ENCODE measurements at places on chromosomes 16 and 17.
A peak's percentile ranks its signal among the peaks of the same experiment; 100 is the strongest.

DNA sequence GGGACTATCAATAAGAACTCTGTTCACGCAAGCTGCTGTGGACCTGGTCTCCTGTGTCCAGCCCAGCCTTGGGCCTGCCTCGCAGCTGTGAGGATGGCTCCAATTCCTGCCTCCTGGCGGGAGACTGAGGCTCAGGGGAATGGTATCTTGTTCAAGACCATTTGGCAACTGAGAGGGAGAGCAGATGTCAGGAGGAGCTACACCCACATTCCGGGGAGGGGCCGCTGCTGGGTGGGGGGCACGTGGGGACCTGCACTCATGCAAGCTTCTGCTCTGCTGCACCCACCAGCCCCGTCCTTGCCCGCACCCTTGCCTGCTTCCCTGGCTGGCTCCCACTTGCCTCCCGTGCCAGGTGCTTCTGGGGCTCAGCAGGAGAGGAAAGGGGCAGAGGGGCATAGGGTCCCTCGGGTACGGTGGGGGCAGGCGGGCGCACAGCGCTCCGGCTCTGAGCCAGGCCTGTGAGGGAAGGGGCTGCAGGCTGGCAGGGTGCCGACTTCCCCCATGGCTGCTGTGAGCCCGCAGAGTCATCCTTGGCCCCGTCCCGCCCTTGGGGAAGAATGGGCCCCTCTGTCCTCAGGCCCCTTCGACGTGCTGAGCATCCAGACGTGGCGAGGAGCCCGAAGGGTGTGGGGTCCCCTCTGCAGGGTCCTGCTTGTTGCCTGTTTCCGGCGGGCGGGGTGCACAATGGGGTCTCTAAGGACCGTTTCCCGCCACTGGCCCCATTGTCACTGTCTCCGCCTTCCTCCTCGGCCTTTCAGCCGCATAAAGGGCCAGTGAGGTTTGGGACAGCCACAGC lies 2.7 kb downstream of the METRN start:
- no peak for DNase-seq

DNA sequence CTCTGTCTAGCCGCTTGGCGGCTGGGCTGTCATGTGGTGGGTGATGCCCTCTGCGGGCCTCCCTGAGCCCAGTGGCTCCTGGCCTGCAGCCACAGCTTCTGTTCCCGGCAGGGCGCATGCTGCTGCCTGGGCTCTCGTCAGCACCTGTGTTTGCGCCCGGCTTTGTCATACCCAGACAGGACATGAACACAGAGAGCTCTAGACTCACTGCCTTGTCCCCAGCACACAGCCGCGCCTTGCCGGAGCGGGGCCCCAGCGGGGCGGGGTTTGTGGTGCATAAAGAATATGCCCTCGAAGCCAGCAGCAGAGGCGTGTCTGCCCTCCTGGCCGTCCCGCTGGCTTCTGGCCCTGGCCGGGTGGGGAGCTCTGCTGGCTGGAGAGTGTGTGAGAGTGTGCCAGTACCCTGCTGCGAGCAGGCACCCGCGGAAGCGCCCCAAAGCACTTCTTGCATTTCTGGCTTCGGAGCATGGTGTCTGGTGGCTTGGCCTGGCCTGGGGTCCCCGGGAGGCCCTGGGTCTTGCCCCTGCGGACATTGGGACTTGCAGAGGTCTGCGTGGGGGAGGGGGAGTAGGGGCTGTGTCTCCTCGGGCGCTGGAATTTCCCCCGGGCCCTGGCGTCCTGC lies 14.4 kb downstream of the ASPSCR1 start:
- no peak for DNase-seq

- no peak for DNase-seq
These were observed 143.0 kb downstream of the SALL1 start for GRCh38 chr16:51008037-51008436.

GRCh38 chr16:89026121-89026612 lies 49.2 kb upstream of the CBFA2T3 start:
- DNase-seq: no peak

DNA sequence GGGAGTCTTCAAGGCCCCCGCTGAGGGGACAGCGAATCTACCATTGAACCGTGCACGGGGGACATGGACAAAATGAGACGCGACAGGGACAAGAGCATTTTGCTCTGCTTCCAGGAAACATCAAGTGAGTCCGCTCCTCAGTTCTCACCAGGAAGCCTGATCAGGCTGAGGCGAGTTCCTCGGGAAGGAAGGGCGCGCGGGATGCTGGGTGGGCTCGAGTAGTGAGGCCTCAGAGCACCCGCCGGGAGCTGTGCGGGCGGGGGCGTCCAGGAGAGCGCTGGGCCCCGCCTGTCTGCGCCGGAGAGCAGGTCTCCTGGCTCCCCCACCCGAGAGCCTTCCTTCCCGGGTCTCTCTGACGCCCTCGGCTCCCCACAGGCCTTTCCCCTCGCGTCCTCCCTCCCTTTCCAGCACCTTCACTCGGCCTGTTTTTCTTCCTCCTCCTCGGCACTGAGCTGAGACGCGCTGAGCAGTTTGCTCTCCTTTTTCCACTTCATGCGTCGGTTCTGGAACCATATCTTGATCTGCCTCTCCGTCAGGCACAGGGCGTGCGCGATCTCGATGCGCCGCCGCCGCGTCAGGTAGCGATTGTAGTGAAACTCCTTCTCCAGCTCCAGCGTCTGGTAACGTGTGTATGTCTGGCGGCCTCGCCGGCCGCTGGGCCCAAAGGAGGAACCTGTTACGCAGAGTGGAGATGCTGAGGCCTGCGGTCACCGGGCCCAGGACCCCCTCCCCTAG lies 2.6 kb upstream of the HOXB5 start:
- DNase-seq: no peak

DNA sequence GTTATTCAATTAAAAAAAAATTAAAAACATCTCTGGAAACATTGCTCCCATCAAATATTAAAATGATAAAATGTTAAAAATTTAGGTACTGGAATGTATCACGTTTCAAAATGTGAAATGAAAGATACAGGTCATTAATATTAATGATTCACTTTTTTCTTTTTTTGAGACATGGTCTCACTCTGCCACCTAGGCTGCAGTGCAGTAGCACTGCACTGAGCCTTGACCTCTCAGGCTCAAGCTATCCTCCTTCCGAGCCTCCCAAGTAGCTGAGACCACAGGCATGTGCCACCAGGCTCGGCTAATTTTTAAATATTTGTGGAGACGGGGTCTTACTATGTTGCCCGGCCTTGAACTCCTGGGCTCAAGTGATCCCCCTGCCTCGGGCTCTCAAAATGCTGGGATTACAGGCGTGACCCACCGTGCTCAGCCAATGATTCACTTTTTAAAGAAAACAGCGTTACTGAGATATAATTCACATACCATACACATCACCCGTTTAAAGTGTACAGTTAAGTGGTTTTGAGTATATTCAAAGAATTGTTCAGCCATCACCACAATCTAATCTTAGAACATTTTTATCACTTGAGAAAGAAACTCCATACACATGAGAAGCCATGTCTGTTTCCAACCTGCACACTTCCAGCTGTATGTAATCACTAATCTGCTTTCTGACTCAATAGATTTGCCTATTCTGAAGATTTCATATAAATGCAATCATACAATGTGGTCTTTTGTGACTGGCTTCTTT lies 19.1 kb upstream of the NETO2 start:
- no peak for DNase-seq

- DNase-seq: no peak
These were observed 4.9 kb downstream of the P3H4 start for GRCh38 chr17:41806685-41807445.

- peak; percentile 85 for DNase-seq
These were observed 43.4 kb upstream of the GSE1 start for GRCh38 chr16:85569615-85570212.

DNA sequence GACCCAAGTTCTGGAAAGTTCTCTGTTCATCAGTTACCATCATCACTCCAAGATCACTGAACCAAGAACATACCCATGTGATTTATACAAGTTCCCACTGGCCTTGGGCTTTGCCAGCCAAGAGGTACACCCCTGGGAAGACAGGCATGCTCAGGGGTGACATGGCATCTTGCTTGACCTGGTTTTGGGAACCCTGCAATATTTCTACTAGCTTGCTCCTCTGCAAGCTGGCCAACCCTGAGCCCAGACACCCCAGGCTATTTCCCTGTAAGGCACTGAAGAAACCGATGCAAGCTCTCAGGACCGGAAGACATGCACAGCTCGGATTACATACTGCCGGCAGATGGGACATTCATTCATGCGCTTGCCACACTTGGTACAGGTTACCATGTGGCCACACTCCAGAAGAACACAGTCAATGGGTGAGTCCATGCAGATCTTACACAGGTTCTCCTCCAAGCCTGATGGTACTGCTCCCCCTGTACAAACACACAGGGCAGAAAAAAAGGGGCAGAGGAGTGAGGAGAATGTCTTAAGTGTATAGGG lies 31.4 kb downstream of the LIG3 start:
- no peak for DNase-seq

DNA sequence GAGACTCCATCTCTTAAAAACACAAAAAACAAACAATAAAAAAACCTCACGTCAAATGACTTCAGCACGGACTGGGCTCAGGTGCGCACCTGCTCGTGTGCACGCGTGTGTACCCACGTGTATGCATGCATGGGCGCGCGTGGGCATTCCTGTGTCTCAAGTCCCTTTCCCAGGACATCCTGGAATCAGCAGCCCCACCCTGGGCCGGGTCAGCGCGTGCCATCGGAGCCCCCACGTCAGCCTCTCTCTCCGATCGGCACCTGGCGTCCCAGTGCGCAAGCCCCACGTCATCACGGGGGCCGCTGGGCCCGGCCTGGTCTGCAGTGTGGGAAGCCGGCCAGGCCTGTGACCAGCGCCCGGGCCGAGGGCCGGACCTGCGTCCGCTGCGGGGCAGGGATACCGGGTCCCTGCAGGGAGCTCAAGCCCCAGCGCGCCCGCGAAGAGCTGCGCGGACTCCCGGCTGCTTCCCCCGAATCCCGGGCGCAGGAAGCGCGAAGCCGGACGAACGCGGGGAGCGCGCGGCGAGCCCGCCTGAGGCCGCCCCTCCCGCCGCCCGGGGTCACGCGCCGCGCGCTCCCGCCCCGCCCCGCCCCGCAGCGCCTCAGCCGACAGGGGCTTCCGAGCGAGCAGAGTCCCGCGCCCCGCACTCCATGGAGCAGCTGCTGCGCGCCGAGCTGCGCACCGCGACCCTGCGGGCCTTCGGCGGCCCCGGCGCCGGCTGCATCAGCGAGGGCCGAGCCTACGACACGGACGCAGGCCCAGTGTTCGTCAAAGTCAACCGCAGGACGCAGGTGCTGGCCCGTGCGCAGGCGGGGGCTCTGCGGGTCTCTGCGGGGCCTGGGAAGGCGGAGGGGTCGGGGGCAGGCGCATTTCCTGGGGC lies at the start of gene FN3K:
Gene FN3K (plus strand): TSS at position 629 of the 880 bp plus-strand sequence. CDS start 22 bp downstream, at position 651.
- peak; percentile 29 for DNase-seq

GRCh38 chr17:64492481-64493109 lies 4.3 kb downstream of the POLG2 start:
- peak; percentile 56 for DNase-seq

- DNase-seq: no peak
These were observed 514.6 kb downstream of the KCNJ2 start for GRCh38 chr17:70683936-70684335.

- peak; percentile 0 for DNase-seq
These were observed 21.8 kb downstream of the DRC3 start for GRCh38 chr17:17994271-17995069.

DNA sequence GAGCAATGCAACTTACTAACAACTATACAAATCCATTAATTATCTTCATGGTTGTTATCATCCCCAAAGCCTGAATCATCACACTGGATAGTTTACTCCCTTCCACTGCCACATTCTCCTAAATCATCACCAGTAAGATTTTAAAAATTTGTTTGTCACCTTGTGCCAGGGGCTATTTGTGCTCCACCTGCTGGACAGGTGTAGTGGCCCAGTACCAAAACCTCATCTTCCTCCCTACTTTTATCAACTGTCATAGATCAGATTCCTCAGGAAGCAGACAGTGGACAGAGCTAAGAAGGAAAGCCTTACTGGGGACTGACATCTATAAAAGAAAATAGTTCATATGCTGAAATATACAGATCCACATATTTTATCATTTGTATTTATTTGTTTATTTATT lies 280.4 kb downstream of the CDH11 start:
- DNase-seq: no peak

DNA sequence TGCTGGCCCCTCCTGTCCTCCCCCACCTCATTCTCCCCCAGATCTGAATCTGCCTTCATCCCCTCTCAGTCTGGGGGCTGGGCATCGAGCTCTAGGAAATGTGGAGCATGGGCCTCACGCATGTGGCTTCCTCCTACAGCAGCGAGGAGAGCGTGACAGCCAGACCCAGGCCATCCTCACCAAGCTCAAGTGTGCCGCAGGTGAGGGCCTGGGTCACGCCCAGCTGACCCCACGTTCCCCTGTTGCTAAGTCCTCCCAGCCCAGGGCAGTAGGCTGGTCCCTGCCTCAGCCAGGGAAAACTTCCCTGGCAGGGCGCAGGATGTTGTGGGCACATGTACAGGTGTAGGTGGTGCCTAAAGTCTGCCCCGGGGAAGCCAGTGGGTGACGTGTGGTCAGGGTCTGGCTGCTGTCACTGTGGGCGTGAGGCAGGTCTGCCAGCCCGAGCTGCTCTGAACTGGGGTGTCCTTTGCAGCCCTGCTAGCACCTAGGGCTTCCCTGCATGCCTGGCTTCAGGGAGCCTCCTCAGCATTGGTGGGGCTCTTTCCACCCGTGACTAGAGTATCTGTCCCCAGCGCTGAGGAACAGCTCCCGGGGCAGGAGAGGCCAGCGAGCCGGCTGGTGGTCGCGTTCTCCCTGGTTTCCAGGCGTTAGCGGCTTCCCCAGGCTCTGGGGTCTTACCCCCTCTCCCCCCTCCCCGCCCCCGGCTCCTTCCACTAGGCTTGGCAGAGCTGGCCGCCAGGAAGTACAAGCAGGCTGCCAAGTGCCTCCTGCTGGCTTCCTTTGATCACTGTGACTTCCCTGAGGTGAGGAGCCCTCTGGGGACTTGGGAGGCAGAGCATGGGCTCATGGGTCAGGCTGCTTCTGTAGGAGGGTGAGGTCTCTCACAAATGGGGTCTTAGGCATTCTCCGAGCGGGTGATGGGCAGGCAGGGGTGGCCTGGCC lies 3.6 kb downstream of the GPS1 start:
- no peak for DNase-seq

- peak; percentile 91 for DNase-seq
These were observed 27.8 kb upstream of the GHDC start for GRCh38 chr17:42221886-42222745.

- DNase-seq: no peak
These were observed 14.1 kb upstream of the DNAI2 start for GRCh38 chr17:74259667-74260524.

- peak; percentile 76 for DNase-seq
These were observed 75.9 kb upstream of the TNRC6C start for GRCh38 chr17:77882481-77883212.

DNA sequence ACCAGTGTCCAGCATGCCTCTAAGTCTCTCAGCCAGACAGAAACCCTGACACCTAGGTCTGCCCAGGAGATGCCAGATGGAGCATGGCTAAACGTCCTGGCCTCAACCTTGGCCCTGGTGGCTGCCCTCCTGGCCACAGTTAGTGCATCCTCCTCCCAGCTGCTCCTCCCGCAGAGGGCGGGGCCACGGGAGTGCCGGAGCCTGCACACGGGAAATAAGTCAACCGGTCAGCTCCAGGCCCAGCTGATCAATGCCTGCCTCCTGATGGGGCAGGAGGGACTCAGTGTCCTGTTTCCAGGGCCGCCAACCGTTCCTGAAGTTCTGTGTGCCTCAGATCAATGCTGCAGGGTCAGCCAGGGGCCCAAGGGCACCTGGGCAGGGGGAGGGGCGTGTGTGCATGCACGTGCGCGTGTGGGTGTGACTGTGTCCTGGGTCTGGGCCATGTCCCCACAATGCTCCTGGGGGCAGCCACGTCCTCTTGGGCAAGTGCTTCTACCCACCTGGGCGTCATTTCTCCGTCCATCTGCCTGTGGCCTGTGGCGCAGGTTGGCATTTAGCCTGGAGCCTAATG lies 4.6 kb upstream of the KCNJ12 start:
- DNase-seq: no peak

- DNase-seq: no peak
These were observed 108.4 kb downstream of the METRNL start for GRCh38 chr17:83187782-83188311.

GRCh38 chr17:12592941-12593340 lies 72.7 kb upstream of the MYOCD start:
- DNase-seq: no peak
